ENCODE measurements at places on chromosomes 6 and 20.

GRCh38 chr6:6560909-6561308 is 27.6 kb upstream of the LY86 start:
- DNase-seq: no peak

- DNase-seq: no peak
Observed at GRCh38 chr6:4125500-4125899, 9.9 kb downstream of the ECI2 start.

GRCh38 chr20:3757268-3757667 is 10.3 kb downstream of the ADISSP start:
- no peak for DNase-seq

DNA sequence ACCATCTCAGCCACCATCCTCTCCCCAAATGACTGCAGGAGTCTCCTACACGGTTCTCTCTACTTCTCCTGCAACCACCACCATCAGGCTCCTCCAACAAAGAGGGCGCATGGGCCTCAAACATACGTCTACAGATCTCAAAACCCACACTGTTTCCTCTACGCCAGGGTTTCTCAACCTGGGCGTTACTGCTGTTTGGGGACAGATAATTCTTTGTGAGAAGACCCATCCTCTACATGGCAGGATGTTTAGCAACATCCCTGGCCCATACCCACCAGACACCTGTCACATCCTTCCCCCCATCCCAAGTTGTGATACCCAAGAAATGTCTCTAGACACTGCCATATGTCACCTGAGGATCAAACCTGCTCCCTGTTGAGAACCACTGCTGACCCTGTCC is 45.0 kb downstream of the ELMO2 start:
- DNase-seq: no peak

DNA sequence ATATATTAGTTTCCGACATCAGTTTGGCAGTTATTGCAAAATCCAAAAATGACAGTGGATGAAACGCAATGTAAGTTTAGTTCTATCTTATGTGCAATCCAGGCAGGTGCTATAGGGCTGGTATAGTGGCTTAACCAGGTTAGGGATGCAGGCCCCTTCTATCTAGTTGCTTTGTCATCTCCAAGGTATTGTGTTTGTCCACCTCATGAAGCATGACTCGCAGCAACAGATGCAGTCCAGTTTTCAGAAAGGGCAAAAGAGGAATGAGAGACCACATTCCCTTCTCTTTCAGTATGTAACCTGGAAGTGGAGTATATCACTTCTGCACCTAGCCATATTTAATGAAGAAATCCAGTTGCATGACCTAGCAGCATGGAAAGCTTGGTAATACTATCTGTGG is 59.7 kb downstream of the PKIB start:
- no peak for DNase-seq

DNA sequence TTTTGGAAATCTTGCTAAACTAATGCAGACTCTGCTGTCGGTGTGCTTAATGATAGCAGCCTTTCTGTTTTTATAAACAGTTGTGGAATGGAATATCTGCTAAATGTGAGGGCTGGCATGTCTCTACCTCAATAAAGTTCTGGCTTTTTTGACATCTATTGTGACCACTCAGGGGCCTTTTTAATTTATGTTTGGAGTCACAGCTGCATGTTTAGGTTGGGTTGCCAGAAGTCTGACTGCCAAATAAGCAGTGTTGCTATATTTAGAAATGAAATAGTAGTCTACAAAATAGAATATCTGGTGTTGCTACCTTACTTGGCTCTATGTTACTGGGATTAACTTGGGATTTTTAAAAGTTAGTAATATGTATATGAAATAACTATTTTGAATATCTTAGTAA is 125.1 kb upstream of the LOC128125822 start:
- no peak for DNase-seq

DNA sequence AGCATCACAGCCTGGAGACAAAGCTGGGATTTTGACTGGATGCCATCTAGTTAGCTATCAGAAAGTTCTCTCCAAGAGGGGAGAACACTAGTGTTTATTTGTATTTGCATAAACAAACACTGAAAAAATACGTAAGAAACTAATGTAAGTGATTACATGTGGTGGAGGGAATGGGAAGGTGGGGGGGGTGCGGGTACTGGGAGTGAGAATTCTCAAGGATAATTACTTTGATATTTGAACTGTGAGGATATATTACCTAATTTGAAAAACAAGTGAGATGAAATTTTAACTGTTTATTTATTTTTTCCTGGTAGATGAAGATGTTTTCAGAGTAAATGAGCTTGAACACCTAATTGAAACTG is 54.7 kb downstream of the VEGFA start:
- DNase-seq: no peak
